HFF-Myc (cell line): ENCODE measurements at places on chromosomes 11 and 22.

GRCh38 chr11:18802381-18803257 is 11.0 kb upstream of the PTPN5 start:
- peak; percentile 46 for DNase-seq

GRCh38 chr22:26621663-26622062 is at the start of gene CRYBA4:
Gene CRYBA4, plus strand, starts transcription at chr22:26621963. Its CDS starts 634 bp downstream, at chr22:26622597.
- DNase-seq: no peak

- DNase-seq: no peak
Measured at GRCh38 chr11:70670676-70671034, 272.3 kb downstream of the CTTN start.

- DNase-seq: no peak
Measured at GRCh38 chr11:32874132-32874531, 18.5 kb upstream of the QSER1 start.

GRCh38 chr22:38724926-38725571 is 19.3 kb downstream of the GTPBP1 start:
- no peak for DNase-seq
